SK-MEL-5 (cell line): ENCODE measurements at places on chromosomes 11 and 22.

DNA sequence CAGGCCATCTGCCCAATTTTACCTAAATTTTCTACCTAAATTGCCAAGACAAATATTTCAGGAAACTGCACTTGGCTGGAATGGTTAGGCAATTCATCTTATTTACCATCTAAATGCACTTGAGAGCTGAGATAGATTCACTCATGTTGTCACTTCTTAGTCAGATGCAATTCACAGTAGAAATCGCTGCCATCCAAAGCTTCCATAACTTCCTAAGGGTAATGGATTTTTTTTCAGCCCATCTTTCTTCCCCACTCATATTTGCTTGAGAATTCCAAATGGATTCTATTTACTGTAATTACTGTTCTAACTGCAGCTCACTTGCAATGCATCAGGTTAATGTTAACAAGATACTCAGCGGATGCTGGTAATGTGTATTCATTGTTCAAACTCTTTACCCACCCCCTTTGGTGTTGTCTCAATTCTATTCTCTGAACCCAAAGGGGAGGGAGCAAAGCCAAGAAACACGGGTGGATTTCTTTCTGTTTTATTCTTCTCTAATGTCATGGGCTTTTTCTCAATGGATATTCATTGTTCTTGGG, 96.0 kb downstream of the TENM4 start:
- DNase-seq = no peak

GRCh38 chr11:45089251-45089650, 57.2 kb upstream of the PRDM11 start:
- no peak for DNase-seq

GRCh38 chr11:78560826-78561484, 13.7 kb downstream of the NARS2 start:
- no peak for DNase-seq

GRCh38 chr11:11731311-11732083, 109.7 kb upstream of the GALNT18 start:
- DNase-seq = no peak

- no peak for DNase-seq
Observed at GRCh38 chr11:17905477-17905876, 107.4 kb downstream of the SERGEF start.

DNA sequence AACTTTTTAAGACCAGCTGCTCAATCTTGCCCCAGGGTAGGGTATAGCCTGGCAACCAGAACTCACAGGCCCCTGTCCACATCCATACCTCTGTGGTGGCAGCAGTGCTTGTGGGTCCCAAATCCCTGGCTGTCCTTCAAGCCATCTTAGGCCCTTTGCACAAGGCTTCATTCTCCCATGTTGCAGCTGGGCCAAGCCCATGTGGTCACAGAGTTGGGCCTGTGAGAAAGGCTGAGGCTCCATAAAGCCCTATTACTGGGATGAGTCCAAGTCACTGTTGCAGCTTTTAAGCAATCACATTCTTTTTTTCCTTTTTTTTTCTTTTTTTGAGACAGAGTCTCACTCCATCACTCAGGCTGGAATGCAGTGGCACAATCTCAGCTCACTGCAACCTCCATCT, 47.9 kb upstream of the SLC25A1 start:
- no peak for DNase-seq

DNA sequence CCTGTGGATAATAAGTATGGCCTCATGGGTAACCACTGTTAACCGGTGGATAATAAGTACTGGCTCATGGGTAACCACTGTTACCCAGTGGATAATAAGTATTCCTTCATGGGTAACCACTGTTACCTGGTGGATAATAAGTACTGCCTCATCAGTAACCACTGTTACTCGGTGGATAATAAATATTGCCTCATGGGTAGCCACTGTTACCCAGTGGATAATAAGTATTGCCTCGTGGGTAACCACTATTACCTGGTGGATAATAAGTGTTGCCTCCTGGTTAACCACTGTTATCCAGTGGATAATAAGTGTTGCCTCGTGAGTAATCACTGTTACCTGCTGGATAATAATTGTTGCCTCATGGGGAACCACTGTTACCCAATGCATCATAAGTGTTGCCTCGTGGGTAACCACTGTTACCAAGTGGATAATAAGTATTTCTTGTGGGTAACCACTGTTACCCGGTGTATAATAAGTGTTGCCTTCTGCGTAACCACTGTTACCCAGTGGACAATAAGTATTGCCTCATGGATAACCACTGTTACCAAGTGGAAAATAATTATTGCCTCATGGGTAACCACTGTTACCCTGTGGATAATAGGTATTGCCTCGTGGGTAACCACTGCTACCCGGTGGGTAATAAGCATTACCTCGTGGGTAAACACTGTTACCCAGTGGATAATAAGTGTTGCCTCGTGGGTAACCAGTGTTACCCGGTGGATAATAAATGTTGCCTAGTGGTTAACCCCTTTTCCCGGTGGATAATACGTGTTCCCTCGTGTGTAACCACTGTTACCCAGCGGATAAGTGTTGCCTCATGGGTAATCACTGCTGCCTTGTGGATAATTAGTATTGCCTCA, 26.6 kb upstream of the NXPE4 start:
- no peak for DNase-seq

DNA sequence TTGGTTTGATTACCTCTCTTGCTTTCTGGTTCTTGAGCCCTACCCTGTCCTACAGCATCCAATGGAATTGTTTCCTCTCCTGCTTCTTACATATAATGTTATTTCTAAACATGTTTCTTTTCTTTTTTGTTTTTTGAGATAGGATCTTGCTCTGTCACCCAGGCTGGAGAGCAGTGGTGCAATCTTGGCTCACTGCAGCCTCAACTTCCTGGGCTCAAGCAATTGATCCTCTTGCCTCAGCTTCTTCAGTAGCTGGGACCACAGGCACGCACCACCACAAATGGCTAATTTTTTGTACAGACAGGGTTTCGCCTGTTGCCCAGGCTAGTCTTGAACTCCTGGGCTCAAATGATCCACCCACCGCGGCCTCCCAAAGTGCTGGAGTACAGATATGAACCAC, 105.9 kb downstream of the SGSM3 start:
- no peak for DNase-seq

GRCh38 chr11:112176077-112176476, 765 bp downstream of the BCO2 start:
- no peak for DNase-seq

- DNase-seq = no peak
Observed at GRCh38 chr11:126341760-126342161, 13.7 kb upstream of the ST3GAL4 start.

DNA sequence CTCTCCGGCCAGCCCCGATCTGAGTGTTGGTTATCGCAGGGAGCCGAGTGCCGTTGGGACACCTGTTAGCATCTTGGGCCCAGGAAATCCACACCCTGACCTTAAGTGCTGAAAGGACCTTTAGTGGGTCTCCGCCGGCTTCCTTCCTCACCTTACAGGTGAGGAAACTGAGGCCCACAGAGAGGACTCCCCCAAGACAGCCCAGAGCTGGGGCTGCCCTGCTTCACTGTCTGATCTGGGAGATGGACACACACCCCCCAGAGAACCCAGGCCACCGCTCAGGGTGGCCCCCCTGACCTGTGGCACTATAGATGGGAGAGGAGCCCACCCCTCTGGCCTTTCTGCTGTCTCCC, 73.6 kb downstream of the FBLN1 start:
- DNase-seq = no peak

GRCh38 chr11:69661413-69661715, 13.8 kb downstream of the LTO1 start:
- no peak for DNase-seq

DNA sequence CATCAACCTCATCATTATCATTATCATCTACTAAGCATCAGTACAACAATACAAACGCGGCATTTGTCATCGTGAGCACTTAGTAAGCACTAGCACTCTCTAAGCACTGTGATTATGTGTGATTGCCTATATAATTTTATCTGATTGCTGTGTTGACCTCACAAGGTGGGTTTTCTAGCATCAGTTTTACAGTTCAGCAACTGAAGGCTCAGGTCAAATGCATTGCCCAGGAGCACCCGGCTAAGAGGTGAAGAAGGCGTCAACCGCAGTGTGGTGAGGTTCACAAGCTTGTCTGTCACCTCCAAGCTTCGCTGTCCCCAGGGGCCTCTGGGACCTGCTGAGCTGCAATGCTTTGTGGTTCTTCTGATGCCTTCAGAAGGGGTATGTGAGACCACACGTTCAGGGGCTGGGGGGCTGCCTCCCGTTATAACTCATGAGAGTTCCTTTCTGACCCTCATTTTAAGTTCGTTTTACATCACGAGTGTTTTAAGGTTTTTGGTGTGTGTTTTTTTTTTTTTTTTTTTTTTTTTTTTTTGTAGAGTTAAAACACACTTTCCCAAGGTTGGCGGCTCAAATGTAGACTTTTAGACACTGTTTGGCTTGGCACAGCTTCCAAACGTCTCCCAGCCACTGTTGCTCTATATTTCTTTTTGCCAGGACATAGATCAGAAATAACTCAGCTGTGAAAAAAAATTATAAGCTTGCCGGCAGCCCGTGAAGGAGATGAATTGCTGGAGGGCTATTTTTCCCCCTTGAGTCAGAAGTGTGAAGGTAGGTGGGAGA, 33.8 kb upstream of the SCUBE1 start:
- no peak for DNase-seq

DNA sequence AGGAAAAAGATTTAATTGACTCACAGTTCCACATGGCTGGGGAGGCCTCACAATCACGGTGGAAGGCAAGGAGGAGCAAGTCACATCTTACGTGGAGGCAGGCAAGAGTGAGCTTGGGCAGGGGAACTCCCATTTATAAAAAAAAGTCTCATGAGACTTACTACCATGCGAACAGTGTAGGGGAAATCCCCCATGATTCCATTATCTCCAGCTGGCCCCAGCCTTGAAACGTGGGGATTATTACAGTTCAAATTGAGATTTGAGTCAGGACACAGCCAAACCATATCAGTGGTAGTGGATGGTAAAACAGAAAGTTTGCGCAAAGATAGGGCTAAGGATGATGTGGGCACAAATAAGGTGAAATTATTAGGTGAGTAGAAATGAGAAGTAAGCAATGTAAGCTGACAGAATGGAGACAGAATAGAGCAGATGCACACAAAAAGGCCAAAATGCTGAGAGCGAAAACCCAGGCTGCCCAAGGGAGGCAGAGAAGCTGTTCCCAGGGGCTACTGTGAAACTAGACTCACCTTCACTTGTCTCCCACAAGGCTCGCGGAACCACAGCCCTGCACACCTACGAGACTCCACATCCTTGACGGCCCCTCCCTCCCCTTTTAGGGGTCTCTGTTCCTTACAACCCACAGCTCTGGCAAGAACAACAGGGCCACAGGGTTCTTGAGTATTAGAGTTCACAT, 377.6 kb downstream of the CADM1 start:
- DNase-seq = no peak

- DNase-seq = peak; percentile 28
Observed at GRCh38 chr11:126430581-126431335, 75.3 kb downstream of the ST3GAL4 start.

DNA sequence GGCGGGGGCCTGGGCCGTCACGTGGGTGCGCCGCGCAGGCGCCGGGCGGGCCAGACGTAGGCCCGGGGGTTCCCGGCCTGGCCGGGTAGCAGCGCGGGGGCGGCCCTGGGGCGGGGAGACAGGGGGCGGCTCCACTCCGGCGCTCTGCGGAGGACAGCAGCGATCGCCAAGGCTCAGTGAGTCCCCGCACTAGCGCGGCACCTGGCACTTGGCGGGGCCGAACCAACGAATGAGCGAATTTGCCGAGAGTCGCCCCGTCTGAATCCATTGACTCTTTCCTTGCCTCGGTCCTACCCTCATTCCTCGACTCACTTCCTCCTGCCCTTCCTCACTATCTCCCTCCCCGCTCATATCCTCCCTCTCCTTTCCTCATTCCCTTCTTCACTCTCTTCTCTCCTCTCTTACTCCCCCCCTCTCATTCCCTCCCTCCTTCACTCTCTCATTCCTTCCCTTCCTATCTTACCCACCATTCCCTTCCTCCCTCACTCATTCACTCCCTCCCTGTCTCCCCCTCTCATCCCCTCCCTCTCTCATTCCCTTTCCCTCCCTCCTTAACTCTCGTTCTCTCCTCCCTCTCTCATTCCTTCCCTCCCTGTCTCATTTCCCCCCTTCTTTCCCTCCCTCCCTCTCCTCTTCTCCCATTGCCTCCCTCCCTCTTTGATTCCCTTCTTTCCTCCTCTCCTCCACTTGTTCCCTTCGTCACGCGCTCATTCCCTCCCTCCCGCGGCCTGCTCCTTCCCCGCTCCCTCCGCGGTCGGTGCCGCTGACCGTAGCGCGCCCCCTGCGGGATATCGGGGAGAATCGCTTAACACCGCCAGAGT, 476 bp upstream of the KLHL22 start:
- peak; percentile 90 for DNase-seq

DNA sequence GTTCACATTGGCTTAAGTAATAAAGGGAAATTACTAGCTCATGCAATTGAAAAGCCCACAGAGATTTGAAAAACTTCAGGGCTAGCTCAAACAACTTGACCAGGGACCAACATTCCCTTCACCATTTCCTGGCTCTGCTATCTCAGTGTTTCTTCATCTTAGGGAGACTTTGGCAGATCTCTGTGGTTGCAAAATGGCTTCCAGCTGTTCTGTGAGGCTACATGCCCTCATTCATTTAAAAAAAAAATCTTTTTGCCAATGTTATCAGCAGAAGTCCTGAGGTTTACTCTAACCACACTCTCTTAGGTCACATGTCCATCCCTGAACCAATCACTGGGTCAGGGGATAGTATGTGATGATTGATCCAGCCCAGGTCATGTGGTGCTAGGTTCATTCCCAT, 13.9 kb upstream of the RASSF10 start:
- DNase-seq = no peak

DNA sequence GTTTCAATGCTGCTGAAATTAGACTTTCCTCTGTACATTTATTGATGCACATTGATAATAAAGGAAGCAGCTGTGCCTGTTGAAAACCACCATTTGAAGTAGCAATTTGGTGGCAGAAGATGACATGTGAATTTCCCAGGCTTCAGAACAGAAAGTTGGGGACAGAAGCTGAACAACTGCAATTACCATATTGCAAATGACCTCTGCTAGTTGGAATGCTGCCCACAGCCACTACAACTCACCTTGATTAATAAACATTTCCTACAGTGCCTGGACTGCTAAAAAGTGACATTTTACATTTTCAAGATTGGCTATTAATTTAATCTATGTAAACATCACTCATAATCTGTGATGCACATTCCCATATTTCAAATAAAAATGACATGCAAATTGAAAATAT, 208.6 kb downstream of the LUZP2 start:
- DNase-seq = no peak

DNA sequence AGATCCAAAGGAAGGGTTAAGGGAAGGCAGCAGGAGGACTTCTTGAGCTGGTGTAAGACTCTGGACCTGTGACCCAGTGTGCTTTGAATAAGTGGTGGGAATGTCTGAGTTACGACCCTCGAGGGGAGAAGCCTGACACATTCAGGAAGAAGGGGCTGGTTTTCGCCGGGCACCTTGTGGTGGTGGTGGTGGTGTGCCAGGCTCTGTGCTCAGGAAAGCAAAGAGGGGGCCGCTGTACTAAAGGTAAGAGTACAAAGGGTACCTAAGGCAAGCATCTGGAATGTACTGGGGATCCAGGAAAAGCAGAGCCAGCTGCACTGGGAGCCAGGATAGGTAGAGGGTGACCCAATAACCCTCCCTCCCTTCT, 6.3 kb downstream of the KLHL35 start:
- DNase-seq = no peak

GRCh38 chr22:43109921-43110443, 568 bp upstream of the BIK start:
- DNase-seq = no peak
